ENCODE measurements at places on chromosomes 1 and 21.

- no peak for DNase-seq
Observed at GRCh38 chr1:208044589-208045462, 133.9 kb upstream of the CD34 start.

GRCh38 chr1:149917571-149918144, at the start of gene SV2A:
Gene SV2A, minus strand, starts transcription at chr1:149917844. Its CDS starts 4,004 bp downstream, at chr1:149913840.
- no peak for DNase-seq

- no peak for DNase-seq
Observed at GRCh38 chr1:221031458-221032203, 152.4 kb downstream of the HLX start.

- DNase-seq: no peak
Observed at GRCh38 chr1:207917080-207917479, 6.2 kb upstream of the CD34 start.

GRCh38 chr1:235709018-235709417, 59.4 kb upstream of the GNG4 start:
- no peak for DNase-seq

GRCh38 chr1:167126317-167126716, 32.4 kb downstream of the STYXL2 start:
- DNase-seq: no peak

DNA sequence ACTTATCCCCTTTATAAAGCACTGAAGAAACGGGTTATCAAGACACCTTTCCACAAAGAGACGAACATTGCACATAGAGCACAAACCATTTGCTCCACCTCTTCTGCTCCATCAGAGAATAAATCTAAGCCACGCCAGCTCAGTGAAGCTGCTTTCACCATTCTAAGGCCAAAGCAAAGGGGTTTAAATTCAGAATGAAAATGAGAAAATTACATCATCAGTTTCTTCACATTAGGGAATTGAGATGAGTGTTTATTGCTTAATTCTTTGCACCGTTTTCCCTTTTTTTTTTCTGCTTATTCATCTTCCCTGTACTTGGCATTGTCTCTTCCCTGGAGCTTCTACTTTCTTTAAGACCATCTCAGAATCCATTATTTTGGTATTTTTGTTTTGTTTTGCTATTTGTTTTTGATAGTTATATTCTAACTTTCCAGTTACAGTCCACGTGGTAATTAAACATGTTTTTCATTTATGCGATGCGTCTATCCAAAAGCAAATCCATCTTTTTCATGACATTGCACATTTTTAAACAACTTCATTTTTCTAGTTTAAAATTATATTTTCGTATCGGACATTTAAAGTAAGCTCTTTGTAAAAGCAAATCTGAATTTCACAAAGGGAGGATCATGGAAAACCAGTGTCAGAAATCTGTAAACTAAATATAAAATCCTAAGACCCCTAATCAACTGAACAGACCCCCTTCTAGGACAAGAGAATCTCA, 1.9 kb upstream of the OR2T34 start:
- DNase-seq: no peak

DNA sequence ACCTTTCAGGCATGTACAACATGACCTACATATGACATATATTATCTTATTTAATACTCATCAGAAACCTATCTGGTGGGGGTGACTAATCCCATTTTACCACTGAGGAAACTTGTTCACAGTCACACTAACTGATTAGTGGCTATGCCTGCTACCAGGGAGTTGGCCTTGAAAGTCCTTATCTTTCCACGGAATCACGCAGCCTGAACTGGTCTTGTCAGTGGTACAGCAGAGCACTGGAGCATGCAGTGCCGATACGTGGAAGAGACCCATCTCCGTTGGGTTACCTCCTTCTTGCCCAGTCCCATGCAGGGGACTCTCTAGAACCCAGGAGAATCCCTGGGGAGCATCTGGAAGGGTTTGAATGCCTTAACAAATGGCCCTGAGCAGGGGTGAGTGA, 8.2 kb downstream of the HSD3B1 start:
- no peak for DNase-seq

DNA sequence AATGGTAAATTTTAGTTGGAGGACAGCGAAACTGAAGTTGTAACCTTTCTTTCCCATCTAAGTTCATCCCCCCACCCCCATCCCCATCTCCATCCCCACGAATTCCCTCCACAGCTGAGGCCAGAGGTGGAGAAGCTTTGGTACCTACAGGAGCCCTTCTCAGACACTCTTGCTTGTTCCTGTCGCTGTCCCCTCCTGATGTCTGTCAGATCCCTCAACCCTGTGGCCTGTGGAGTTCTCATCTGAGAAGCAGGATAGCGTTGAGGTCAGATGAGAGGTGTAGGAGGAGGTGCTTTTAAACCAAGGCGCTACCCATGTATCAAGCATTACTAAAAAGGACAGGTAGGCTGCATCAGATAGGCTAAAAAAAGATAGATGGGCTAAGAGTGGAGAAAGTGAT, 769 bp downstream of the NTPCR start:
- DNase-seq: no peak

- no peak for DNase-seq
Observed at GRCh38 chr1:20893931-20894330, 106.8 kb upstream of the HP1BP3 start.

DNA sequence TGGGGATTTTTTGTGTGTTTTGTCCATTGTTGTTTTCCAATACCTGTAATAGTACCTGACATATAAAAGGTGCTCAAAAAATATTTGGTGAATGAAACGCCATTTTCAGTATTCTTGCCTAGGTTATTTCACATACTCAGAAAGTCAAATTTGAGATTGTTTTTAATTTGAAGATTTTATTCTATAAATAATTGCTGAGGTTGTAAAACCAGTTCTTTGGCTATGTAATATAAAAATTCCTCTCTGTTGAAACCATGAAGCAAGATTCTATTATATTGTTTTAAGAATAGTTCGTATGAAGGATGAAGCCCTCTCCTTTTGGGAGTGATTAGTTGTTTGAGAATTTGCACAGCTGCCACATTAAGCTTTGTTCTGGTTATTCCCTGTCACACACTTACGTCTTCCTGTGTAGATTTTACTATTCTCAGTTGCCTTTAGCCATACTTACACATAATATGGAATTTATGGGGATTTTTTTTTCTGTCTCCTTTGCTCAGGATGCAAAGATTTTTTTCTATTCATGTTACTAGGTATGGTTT, 60.2 kb upstream of the MPC2 start:
- no peak for DNase-seq

DNA sequence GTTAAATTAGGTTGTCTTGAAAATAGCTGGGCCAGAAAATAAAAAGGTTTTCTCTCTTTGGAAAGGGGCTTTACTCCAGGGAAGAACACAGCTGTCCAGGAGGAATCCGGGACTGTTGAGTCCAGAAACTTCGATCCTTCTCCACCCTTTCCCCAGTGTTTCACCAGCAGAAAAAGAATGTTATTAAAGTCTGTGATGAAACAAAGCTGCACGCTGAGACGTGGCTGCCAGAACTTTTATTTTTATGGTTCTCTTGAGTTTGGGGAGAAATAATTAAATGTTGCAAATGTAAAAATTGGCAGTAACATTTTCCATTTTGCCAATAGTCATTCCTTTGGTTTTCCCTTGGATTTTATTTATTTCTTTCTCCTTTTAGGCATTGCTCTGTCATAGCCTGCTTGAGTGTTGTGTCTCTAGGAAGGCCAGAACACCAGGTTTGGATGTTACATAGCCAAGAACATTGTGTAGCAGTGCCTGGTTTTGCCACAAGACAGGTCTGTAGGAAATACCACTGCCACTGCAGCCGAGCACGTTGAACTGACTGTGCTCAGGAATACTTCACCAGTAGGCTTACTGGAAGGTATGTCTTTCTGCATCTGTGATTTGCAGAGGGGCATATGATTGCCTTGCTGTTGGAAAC, 87.4 kb downstream of the ROR1 start:
- DNase-seq: no peak

GRCh38 chr21:43268804-43269186, 100.0 kb downstream of the CRYAA start:
- DNase-seq: no peak

GRCh38 chr21:34202553-34203372, 129.4 kb downstream of the MRPS6 start:
- peak; percentile 8 for DNase-seq

DNA sequence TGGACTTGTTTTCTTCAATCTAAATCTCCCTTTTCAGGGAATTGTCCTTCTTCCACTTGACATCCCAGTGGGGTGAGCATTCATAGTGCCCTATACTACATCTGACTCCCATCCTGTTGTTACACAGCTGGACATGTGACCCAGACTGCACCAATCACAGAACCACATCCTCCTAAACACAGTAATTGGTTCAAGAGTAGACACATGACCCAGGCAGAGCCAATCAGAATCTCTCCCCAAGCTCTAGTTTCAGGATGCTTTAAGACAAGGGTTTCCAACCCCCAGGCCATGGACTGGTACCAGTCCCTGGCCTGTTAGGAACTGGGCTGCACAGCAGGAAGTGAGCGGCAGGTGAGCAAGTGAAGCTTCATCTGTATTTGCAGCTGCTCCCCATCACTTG, 5.6 kb upstream of the DDOST start:
- no peak for DNase-seq

GRCh38 chr1:208132287-208132882, 111.8 kb downstream of the PLXNA2 start:
- DNase-seq: peak; percentile 78

DNA sequence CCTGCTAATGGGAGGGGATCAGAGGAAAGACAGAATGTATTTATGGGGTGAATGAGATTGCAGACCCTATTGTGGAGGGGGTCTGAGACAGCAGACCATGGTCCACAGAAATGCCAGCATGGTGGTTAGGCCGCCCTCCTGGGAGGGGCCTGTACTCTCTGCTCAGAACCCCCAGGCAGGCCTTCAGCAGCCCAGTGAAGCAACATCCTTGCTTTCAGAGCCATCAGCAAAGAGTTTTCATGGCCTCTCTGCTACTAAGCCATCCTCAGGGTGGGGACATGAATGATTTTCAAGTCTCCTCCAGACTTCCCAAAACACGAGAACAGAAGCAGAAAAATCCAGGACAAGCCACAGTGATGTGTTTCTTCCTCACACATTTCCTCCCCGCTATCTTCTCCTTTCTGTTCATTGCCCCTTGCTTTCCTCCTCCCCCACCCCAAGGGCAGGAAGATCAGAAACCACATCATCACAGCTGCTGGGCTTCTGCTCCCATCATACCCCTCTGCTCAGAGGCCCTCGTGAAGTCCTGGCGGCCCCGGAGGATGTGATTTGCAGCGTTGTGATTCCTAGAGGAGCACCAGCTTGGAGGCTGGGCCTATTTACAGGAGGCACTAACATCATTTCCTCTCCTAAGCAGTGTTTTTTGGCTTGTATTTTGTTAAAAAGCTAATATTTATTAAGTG, 48.0 kb downstream of the ABCA4 start:
- DNase-seq: no peak

- no peak for DNase-seq
Observed at GRCh38 chr1:43067977-43068751, 103.9 kb downstream of the EBNA1BP2 start.

- no peak for DNase-seq
Observed at GRCh38 chr1:196611873-196612272, 3.6 kb upstream of the KCNT2 start.

- no peak for DNase-seq
Observed at GRCh38 chr1:1756661-1757421, 21.4 kb downstream of the NADK start.

DNA sequence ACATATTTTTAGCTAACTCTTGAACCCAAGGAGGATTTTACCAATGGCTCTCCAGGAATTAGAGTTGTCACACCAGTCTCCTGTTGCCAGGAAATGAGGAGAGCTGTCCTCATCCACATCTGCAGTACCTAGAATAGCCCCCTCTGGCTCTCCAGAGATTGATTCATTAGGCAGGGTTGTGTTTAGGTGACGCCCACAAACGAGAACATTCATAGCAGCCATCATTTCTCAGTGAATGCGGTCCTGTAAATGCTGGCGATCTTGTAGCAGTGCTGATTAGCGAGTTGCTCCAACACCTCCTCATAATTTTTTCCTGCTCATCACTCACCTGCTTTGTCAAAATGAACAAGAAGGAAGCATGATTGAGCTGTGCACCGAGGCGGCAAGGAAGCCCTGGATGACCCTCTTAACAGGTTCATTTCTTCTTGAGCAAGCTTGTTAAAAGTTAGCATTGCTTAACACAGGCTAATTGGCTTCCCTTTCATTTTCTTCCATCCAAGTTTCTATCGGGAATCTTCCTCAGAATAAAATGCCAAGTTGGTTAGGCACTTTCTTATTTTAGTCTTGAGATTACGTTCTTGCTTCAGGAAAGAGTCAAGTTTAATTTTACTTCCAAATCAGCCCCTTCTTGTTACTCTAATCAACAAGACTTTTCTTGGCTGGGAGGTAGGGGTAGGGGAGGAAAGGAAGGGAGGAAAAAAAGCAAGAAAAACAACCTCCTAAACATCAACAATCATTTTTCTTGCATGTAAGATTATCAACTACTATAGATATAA, 16.5 kb upstream of the KLHDC8A start:
- no peak for DNase-seq

GRCh38 chr1:199020904-199021303, 382.1 kb downstream of the PTPRC start:
- DNase-seq: no peak

- DNase-seq: no peak
Observed at GRCh38 chr1:55478742-55479141, 263.6 kb upstream of the USP24 start.

- DNase-seq: no peak
Observed at GRCh38 chr1:186300056-186300455, 75.0 kb downstream of the TPR start.

DNA sequence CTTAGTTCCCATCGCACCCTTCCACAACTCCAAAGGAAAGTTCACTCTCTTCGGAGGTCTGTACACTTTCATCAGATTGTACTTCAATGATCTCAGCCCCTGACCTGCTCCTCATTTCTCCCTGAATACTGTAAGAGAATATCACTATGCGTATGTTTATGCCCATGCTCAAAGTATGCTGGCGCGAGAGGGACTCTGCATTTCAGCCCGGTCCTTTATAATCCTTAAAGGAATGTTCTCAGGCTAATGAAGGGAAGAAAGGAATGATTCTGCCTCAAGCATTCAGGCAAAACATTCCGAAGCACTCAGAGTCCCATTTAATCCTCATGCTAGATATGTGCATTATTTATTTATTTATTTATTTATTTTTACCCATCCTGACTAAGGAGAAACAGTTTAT, 76.8 kb downstream of the PLD5 start:
- no peak for DNase-seq

DNA sequence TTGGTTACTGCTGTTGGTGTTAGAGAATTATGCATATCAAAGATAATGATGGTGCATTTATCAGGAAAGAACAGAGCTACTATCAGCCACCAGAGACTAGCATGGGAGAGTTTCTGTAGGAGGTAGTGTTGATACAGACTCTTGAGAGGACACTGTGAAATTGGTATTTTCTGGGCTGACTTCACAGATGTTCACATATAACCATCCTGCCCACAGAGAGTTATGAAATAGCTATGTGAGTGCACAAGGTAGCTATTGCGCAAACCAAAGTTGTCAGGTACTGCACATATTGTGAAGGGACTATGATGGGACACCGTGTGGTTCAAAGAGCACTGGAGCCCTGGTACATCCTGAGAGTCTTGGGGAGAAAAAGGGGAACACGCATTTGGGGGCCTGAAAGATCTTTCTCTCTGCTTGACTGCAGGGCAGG, 1.4 kb upstream of the TLCD4 start:
- no peak for DNase-seq

- DNase-seq: no peak
Observed at GRCh38 chr1:153956997-153957715, 1.3 kb downstream of the CRTC2 start.
